ENCODE measurements at places on chromosomes 2 and 18. TPM values are rescaled to one million over a fixed set of nuclear protein-coding genes. Genes with fewer than 3 reads are reported as not detected.

Gene STON1
- total RNA-seq = 0.39 TPM

Gene LOXL3
- 0.60 TPM for total RNA-seq

Gene COPS8
- 156 TPM for total RNA-seq

Gene TSPYL6
- not detected for total RNA-seq

Gene UGT1A9
- 3.6 TPM for total RNA-seq

Gene CRYGC
- not detected for total RNA-seq

Gene ZNF892
- total RNA-seq = 0.92 TPM

Gene SNORC
- 4.1 TPM for total RNA-seq

Gene MC2R
- total RNA-seq = not detected

Gene C2orf78
- not detected for total RNA-seq

Gene LRP2
- total RNA-seq = 0.01 TPM

Gene LRRC30
- not detected for total RNA-seq

Gene HAAO
- not detected for total RNA-seq

Gene CABYR
- total RNA-seq = 19.7 TPM

Gene MEIS1
- 1.6 TPM for total RNA-seq

Gene VWA3B
- not detected for total RNA-seq

Gene SCRN3
- total RNA-seq = 14.6 TPM

Gene CDH2
- total RNA-seq = 42.7 TPM

Gene ZAP70
- 0.18 TPM for total RNA-seq

Gene DSG4
- total RNA-seq = not detected

Gene KLHL41
- total RNA-seq = 0.15 TPM

Gene PROM2
- total RNA-seq = not detected

Gene CNRIP1
- 1.6 TPM for total RNA-seq

Gene FSHR
- total RNA-seq = not detected

Gene CD207
- not detected for total RNA-seq

Gene TRIM54
- 1.2 TPM for total RNA-seq

Gene CREB1
- total RNA-seq = 17.8 TPM

Gene CD8B2
- not detected for total RNA-seq

Gene OR6B2
- not detected for total RNA-seq
